ENCODE measurements at places on chromosomes 2 and 18.

- no peak for DNase-seq
Observed at GRCh38 chr2:29777161-29777560, 144.2 kb downstream of the ALK start.

- DNase-seq = no peak
Observed at GRCh38 chr18:42182728-42183700, 228.0 kb downstream of the PIK3C3 start.

- DNase-seq = no peak
Observed at GRCh38 chr18:54871231-54871630, 43.0 kb downstream of the RAB27B start.

- DNase-seq = no peak
Observed at GRCh38 chr2:205274801-205275200, 407.5 kb upstream of the NRP2 start.

DNA sequence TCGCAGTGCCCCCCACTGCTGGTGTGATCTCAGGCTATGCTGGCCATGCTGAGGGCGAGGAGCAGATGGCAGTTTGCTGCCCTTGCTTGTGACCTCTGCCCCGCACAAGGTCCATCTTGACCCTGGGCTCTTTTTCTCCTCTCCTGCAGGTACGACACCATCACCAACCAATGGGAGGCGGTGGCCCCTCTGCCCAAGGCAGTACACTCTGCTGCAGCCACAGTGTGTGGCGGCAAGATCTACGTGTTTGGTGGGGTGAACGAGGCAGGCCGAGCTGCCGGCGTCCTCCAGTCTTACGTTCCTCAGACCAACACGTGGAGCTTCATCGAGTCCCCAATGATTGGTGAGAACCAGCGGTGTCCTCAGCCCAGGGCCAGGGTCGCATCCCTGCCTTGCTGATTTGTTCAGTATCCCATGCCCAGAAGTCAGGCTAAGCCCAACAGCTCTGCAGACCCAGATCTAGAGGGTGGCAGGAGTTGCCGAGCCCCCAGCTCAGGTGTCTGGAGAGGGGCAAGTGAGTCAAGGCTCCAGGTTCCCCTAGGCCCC is 223.8 kb downstream of the ATAD2B start:
- DNase-seq = no peak

- no peak for DNase-seq
Observed at GRCh38 chr2:106107509-106108131, 86.5 kb downstream of the UXS1 start.

GRCh38 chr18:58024139-58024538 is 19.9 kb upstream of the NEDD4L start:
- DNase-seq = no peak

GRCh38 chr2:95296880-95297487 is at the start of gene KCNIP3:
KCNIP3 (plus strand) TSS chr2:95297347; CDS start chr2:95297439, 92 bp downstream.
- no peak for DNase-seq

DNA sequence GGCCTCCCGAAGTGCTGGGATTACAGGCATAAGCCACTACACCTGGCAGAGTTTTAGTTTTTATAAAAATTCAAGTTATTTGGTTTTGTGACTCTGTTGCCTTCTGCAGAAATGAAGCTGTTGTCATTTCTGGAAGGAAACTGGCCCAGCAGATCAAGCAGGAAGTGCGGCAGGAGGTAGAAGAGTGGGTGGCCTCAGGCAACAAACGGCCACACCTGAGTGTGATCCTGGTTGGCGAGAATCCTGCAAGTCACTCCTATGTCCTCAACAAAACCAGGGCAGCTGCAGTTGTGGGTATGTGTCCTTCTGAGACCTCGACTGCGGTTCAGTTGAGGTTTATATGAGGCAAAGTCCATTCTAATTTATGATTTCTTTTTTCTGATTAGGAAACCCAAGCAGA is 7.2 kb downstream of the MTHFD2 start:
- no peak for DNase-seq
